ENCODE measurements at places on chromosomes 5 and 9.

- no peak for DNase-seq
Observed at GRCh38 chr5:112735702-112736101, 2.0 kb upstream of the APC start.

GRCh38 chr9:73565833-73566465, 414.3 kb downstream of the ANXA1 start:
- DNase-seq: no peak

GRCh38 chr9:26193237-26193636, 515.0 kb upstream of the TUSC1 start:
- DNase-seq: no peak

GRCh38 chr5:142179776-142180387, 71.3 kb downstream of the NDFIP1 start:
- no peak for DNase-seq

DNA sequence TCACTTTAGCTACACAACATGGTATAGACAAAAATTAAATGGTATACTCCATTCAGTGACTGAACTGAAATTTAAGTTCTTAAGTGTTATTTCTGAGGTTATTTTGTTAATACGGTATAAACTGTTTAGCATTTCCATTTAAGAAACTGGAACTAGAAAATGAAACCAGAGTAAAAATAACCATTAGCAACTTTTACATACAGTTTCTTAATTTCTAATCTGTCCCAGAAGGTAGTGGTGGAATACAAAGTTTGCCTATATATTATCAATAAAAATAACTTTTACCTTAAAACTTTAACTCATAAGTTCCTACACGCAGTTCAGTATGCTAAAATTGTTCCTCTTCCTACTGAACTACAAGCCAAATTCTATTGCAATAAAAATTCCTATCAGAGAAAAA, 10.3 kb downstream of the GOLPH3 start:
- DNase-seq: no peak

DNA sequence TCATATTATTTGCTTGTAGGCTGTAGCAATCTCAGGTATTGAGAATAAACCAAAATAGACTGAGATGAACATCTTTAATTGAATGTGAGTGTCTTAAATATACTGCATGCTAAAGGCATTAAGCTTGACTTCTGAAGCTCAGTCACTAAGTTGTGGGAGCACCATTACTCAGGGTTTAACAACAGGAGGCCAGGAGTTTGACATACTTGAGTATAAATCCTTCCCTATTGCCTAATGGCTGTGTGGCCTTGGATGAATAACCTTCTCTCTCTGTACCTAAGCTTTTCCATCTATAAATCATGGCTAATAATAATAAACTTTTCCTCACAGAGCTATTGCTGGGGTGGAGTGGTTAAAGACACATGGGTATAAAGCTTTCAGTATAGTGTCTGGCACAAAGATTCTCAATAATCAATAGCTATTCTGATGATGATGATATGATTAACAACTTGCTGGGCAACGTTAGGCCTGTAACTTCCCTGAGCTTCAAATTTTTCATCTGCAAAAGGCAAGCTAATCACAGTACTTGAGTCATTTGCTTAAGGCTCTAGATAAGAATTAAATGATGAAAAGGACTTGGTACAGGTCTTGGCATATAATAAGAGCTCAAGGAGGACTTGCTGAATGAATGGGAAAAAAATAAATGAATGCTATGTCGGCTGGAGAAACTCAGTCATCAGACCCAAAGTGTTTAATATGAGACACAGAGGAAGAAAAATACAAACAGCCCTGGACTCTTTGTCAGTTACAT, 174.0 kb upstream of the IL12B start:
- DNase-seq: no peak

GRCh38 chr5:110736753-110737152, 2.1 kb upstream of the SLC25A46 start:
- DNase-seq: no peak

GRCh38 chr5:82544004-82544403, 265.9 kb upstream of the RPS23 start:
- no peak for DNase-seq

DNA sequence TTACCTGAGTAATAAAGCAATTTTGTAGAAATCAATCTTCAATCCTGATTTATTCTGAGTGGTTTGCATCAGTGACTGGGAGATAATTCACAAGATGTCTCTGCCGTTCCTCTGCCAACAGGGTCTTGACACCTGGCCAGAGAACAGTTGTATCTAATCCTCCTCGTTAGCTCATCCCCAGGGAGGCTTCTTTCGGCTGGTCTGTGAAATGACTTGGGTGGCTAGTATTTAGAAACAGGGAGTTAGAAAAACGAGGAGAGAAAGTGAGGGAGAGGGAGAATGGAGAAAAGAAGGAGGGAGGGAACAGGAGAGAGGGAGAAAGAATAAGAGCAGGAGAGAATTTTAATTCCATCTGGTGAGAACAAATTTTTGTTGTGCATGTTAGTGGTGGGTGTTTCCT, 600.2 kb upstream of the TLE4 start:
- DNase-seq: no peak

DNA sequence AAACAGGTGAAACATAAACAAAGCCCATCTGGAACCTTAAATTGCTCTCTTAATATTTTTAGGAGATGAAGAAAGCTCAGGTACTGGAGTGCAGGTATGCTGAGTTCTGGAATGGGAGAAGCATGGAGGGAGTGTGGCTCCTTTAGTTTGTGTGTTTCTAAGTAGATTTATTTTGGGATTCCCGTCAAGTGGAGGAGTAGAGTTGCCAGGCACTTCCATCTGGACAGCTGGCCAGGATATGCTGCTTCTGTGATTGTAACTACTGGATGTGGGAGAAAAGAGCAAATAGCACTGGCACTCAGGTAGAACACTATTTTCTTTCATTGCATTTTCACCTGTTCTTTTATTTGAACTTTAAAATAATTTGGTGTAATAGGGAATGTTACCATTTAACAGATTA, 182.3 kb upstream of the MAST4 start:
- no peak for DNase-seq

GRCh38 chr5:176944268-176944667, 45.1 kb upstream of the HK3 start:
- no peak for DNase-seq

DNA sequence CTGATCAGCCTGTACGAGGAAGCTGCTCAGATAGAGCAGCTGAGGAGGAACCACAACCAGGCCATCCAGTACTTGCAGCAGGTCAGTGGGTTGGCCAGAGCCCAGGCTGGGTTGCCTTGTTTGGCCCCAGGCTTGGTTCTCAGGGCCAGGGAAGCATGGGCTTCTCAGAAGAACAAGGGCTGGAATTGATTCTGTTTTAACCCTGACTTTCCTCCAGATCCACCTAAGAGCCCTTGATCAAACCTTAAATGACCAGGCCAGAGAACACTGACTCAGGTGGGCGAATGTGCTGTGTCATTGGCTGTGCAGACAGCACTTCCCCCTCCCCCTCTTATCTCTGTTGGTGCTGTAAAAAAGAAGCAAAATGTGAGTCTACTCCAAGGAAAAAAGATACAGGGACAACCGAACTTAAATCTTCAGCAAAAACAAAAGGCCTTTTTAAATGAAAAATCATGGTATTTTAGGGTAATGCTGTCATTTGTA, 28.1 kb downstream of the TTC23L start:
- no peak for DNase-seq

- peak; percentile 65 for DNase-seq
Observed at GRCh38 chr9:128091144-128091543, 23.1 kb downstream of the SLC25A25 start.

DNA sequence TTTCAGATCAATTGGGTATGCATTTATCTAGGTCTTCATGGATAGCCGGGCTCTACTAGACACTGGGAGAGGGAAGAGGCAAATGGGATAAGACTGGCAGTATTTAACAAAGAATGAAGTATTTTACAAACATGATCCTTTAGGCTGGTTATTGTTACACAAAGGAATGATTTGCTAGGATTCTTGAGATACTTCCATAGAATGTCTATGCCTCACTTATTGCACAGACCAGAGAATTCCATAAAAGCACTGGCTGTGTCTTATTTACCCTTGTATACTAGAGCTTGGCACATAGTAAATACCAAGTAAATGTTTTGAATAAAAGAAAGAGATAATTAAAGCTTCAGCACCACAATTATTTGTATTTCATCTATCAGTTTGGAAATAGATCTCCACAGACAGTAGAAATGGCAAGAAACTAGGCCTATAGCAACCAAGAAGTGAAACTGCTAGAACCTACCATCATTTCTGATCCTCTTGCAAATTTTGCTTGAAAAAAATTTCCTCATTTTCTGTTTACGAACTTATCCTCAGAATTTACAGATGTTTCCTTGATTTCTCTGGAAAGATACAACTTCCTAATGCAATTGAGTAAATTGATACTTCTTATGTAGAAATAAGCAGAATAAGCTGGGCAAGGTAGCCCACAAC, 3.8 kb downstream of the PDCD1LG2 start:
- DNase-seq: no peak

DNA sequence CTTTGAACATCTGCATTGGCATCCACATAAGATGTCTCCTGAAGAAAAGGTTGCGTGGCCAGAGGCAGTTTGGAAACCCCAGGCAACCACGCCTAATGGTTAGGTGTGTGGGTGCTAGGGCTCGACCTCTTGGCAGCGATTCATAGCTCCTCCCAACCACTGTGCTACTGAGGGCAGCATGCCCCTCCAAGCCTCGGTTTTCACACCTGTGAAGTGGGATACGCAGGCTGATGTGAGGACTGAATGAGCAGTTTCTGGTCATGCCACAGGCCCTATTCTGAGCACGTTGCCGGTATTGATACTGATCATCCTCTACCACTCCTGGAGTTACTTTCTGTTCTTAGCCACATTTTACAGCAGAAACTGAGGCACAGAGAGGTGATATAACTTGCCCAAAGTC, 19.1 kb downstream of the NDST1 start:
- no peak for DNase-seq

GRCh38 chr5:56123531-56124243, 109.4 kb downstream of the ANKRD55 start:
- peak; percentile 99 for DNase-seq

DNA sequence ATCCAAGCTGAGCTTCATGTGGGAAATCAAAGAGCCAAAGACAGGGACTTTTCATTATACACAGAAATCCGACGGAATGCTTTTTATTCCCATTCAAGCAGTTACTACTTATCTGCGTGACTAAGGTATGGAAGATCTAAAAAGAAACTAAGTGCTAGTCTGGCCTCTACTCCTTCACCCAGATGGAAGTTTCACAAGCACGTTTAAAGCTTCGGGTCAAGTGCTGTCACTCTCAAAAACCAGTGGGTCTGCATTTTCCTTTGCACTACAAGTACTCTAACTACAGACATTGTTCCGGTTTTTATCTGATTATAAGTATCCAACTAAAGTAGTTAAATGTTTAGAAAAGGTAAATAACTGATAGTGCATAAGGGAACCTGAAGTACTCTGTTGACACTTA, 13.7 kb upstream of the MTAP start:
- DNase-seq: no peak

Measured in fibroblast of skin of left biceps (primary cell).